NCI-H446 treated with DMSO at 0.1 percent for 48 hours (cell line): ENCODE measurements at places on chromosomes 11 and 22.

GRCh38 chr11:104154296-104154695, 9.7 kb downstream of the PDGFD start:
- no peak for DNase-seq

GRCh38 chr11:37038911-37039310, 440.9 kb upstream of the RAG2 start:
- no peak for DNase-seq

- no peak for DNase-seq
These were observed 46.7 kb upstream of the PARVA start for GRCh38 chr11:12330485-12331231.

DNA sequence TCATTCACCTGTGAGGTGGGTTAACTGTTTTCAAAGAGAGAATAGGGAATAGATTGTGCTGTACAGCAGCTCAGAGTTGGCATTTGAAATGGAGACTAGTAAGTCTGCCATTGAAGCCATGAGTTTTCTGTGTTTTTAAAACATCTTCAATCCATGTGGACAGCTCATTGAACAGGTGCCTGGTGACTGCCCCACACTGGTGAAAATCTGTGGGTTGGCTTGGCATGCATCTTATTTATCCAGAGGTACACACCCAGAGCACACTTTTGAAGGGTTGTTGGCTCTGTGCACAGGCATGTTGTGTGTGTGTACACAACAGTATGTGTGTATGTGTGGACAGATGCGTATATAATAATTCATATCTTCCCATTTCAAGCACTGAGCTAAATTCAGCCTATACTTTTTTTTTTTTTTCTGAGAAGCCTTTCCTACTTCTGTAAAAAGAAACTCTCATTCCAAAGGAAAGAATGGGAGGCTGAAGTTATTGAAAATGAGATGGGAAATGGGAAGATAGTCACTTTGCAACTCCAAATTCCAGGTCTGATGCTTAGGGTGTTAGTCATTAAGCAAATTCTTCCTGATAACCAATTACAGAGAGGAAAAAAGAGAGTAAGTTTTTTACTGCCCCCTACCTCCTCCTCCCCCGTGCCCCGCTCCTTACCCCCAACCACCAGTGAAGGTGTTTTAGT, 7.0 kb upstream of the LYVE1 start:
- DNase-seq, result no peak

- no peak for DNase-seq
These were observed 11.2 kb downstream of the MLC1 start for GRCh38 chr22:50074056-50074455.

DNA sequence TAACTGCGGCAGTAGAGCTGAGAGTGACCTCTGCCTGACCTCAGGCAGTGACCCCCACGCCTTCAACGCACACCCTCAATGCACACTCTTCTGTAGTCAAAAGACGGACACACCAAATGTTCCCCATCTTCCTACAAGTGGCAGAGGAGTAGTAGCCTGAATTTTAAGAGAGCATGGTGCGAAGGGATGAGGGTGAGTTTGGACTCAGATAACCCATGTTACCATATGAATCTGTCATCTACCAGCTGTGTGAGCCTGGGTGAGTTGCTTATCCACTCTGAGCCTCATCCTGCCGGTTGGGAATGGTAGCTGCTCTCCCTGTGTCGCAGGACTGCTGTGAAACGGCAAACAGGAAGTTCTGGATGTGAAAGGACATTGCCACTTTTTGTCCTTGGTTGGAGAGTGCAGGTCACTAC, 20.6 kb upstream of the ROBO3 start:
- DNase-seq, result no peak

GRCh38 chr22:40485813-40486667, 115.6 kb downstream of the SGSM3 start:
- DNase-seq, result no peak
